ENCODE measurements at places on chromosomes 2 and 18.

DNA sequence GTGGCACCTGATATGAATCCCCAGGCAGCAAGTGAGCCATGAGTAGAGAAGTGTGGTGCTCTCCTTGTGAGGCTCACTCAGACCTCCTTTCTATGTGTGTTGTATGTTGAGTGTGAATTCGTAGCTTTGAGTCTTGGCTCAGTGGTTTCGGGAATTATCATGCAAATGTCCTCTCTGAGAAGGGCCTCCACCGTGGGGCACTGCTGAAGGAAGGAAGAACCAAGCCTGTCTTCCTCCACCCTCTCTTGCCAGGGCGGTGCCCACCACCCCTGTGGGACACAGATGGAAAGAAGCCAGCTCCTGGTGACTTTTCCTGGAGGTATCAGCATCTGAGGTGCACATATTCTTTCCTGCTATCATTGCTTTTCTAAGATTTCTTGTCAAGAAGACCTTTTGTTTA is 156.1 kb downstream of the MYT1L start:
- DNase-seq = no peak

DNA sequence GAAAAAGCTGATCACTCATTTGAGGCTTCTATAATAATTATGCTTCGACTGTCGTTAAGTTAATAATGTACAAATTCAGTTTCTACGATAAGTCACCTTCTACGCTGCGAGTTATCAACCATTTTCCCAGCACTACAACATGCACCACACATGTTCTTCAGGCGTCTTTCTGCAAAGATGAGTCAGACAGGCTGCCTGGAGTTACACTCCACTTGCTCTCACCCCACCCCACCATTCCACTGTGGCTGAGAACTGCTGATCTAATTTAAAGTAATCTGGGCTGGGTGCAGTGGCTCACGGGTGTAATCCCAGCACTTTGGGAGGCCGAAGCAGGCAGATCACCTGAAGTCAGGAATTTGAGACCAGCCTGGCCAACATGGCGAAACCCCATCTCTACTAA is 218.6 kb downstream of the DYM start:
- no peak for DNase-seq

DNA sequence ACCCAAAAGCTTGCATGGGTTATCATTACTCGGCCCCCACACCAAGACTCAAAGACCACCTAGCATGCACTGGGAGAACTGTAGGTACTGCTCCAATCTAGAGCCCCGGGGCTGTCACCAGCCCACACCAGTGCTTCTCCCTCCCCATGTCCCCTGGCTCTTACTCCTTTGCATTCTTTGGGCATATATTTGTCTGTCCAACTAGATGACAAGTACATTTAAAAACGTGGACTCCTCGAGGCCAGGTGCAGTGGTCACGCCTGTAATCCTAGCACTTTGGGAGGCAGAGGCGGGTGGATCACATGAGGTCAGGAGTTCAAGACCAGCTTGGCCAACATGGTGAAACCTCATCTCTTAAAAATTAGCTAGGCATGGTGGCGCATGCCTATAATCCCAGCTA is 7.8 kb downstream of the AFG3L2 start:
- no peak for DNase-seq

GRCh38 chr2:100682536-100682935 is 119.7 kb downstream of the PDCL3 start:
- DNase-seq = no peak

GRCh38 chr2:45841752-45842407 is 190.4 kb downstream of the PRKCE start:
- no peak for DNase-seq

All from stimulated activated CD4-positive, alpha-beta T cell treated with anti-CD3 and anti-CD28 coated beads, Interleukin-12 subunit alpha, Interleukin-12 subunit beta, amount 100 ng/mL, for 48 hours (primary cell).